ENCODE measurements at places on chromosomes 1 and 21. TPM values are rescaled to one million over a fixed set of nuclear protein-coding genes. Genes with fewer than 3 reads are reported as not detected.

SLC22A15 gene
- 6.0 TPM for total RNA-seq

PRR9 gene
- not detected for total RNA-seq

LHX8 gene
- total RNA-seq = not detected

MLLT11 gene
- 18.6 TPM for total RNA-seq

RIMS3 gene
- 1.1 TPM for total RNA-seq

SERPINC1 gene
- 0.38 TPM for total RNA-seq

CFHR4 gene
- not detected for total RNA-seq

DNA sequence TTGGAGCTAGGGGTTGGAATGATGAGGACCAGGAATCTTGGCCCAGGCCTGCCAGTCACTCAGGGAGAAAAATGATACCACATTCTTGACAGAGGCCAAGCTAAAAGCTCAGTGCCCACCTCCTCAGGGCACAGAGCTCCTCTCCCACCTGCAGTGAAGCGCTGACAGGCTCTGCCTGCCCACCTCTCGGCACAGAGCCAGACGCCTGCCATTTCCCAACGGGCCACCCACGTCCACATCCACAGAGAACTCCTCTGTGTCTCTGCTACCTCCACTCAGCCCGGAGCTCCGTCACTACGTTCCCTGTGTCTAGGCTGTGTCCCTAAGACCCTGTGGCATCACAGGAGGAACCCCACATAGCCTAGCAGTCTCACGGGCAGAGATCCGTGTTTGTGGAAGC, 60.8 kb downstream of the MRPL37 start:
- DNase-seq = no peak

DNA sequence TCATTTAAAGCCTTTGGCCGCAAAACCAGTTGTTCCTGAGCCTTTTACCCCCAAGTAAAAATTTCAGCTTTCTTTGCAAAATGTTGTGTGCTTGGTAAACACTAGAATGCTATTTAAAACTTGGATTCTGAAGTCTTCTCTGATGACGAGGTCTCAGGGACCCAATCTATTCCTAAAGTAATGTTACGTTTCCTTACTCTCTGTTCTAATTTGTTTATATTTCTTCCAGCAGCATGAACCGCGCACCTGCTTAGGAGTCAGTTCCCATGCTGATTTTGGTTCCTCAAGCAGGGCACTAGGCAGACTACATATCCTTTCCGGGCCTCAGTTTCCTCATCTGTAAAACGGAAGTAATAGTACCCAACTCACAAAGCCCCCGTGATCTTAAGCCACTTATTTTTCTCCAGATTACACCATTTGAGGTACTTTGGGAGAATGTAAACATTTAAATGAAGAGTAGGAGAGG, 969 bp upstream of the ALDH4A1 start:
- DNase-seq = peak; percentile 16

CHRNB2 gene
- not detected for total RNA-seq

ANXA9 gene
- total RNA-seq = not detected

C1orf56 gene
- 1.6 TPM for total RNA-seq

DNA sequence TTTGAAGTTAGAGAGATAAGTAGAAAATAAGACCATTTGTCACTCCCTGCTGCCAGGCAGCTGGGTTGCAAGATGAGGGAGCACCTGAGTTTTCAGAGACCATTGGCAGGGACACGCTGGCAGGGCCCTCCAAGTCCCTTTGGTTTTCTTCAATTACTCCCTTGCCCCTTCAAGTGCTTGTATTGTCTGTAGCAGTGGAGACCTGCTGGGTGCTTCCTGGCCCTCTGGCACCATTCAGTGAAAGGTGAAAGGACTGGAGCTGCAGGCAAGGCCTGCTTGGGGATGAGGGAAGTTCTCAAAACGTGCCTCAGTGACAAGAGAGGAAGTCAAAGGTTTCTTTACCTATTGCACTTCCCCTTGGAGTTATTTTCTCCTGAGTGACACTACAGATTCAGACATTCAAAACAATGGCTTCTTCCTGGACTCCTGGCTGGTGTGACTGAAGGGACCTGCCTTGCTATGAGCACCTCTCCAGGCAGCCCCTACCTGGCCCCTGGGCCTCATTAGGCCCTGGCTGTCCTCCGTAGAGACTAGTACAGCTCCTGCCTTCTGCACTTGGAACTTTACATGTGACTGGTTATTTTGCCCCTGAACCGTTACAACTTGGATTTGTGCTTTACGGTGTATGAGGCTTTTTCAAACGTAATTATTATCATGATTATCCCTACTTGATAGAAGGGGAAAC, 100.1 kb downstream of the C1orf21 start:
- DNase-seq = no peak

KRTAP7-1 gene
- total RNA-seq = not detected

- no peak for DNase-seq
Measured at GRCh38 chr1:221897321-221897721, 155.4 kb upstream of the DUSP10 start.

DFFA gene
- 21.5 TPM for total RNA-seq

GRCh38 chr1:44283524-44284173, 70.4 kb downstream of the DMAP1 start:
- no peak for DNase-seq

GRCh38 chr1:236809148-236809547, 14.1 kb downstream of the MTR start:
- DNase-seq = no peak

- no peak for DNase-seq
Measured at GRCh38 chr1:212412374-212412773, 2.3 kb downstream of the PACC1 start.

Data from natural killer cell (primary cell).